Activated CD4-positive, alpha-beta T cell treated with anti-CD3 and anti-CD28 coated beads, Interleukin-2, Interleukin-4, amounts not matched to agents 100 ng/mL and 50 ng/mL, durations not matched to agents 16 hours and 8 hours (primary cell): ENCODE measurements at places on chromosomes 12 and 14.

GRCh38 chr14:90837355-90837754 lies 21.1 kb upstream of the TTC7B start:
- no peak for DNase-seq

DNA sequence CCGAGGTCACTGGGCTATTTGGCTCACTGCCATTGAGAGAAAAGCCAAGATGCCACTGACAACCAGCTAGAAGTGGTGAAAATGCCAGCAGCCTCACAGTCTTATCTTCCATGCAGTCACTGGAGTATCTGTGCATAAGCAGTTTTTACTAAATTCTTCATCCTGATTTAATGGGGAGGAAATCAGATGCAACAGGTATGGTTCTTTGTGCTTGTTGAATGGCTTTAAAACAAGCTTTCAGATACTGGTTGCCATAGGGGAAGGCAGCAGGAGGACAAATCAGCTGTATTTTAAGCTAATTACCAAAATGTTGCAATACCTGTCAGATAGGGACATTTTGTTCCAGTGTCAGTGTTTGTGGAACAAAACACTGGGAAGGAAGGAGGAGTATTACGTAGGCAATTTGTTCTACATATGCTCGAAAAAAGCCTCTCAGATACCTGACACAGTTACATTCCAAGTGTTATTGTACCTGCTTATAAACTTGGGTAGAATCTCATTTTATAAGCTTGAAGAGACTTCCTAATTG lies 54.1 kb upstream of the ARHGAP5 start:
- no peak for DNase-seq

DNA sequence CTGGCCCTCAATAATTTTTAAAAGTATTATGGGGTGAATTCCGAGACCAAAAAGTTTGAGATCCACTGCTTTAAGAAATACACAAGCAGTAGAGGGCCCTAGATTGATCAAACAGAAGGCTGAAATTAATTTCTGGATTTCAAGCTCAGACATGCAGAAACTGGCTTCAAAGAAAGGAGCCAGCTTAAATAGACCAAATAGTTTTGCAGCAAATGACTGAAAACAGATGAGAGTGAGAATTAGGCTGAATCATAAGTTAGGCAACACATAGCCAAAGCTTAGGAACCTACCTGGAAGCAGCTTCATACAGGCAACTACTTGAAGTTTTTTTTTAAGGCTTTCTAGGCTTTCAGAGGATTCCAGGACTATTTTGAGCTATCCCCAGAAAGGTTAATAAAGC lies 12.4 kb downstream of the ATF7 start:
- no peak for DNase-seq

GRCh38 chr12:113465808-113466453 lies 5.7 kb downstream of the LHX5 start:
- no peak for DNase-seq

- DNase-seq, result no peak
Observed at GRCh38 chr14:91283666-91284065, 39.2 kb upstream of the GPR68 start.

DNA sequence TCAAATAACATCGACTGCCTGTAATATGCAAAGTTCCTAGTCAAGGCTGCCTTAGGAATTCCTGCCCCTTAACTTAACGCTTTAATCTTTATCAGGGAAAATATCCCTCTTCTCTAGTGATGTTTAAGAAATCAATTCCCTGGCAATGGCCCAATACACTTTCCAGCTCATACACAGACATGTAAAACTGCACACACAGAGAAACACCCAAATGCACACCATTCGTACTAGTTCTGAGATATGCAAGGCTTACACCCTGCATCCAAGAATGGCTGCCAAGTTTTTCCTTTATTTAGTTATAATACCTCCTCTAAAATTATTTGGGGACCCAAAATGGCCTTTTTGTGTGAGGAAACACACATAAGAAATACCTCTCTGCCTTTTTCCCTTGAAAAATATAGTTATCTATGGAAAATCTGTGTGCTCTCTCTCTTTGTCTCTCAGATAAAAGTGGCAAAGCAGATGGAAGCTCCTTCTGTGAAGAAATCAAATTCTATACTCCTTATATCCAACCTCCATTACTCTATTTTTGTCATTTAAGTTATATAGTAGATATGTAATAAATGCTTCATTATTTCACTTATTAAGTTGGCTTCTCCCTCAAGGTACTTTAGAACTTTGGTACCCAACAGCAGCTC lies 120.0 kb upstream of the MDM1 start:
- DNase-seq, result no peak

DNA sequence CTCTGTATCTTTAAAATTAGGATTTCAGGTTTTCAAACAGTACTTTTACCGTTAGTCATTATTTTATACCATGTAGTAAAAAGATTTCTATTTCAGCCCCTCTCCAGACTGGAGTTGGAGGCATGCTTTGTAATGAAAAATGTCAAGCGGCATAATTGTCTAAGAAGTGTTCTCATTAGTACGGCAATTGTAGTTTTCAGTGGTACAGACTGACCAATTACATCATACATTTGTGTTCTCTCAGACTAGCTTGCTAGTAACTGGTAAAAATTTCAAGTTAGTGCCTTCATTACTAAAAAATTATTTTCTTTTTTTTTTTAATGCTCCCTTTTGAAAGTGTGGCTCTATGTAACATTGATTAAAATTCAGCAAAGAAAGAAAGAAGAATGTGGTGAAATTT lies 4.5 kb downstream of the USP30 start:
- DNase-seq, result no peak
